ENCODE measurements at places on chromosomes 1 and 21.

DNA sequence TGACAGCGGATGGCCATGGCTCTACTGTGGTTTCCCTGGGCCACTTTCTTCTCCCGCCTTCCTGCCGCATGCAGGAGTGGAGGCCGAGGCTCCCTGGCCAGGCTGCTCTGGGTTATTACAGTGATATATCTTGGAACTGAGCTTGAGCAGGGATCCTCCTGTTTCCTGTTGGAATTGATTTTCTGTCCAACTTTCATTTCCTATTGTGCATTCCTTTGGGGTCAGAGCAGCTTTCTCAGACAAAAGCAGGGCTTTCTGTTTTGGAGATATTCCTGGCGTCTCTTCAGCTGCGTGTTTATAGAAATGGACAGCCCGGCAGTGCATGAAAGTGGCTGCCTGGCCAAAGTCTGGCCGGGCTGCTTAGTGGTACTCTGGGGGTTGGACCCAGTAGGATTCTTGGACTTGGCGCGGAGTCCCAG is 146.4 kb downstream of the KIF26B start:
- no peak for DNase-seq

- no peak for DNase-seq
These were observed 9.9 kb downstream of the TNN start for GRCh38 chr1:175077356-175078030.

- no peak for DNase-seq
These were observed 176.3 kb downstream of the PRDM16 start for GRCh38 chr1:3245344-3245743.

DNA sequence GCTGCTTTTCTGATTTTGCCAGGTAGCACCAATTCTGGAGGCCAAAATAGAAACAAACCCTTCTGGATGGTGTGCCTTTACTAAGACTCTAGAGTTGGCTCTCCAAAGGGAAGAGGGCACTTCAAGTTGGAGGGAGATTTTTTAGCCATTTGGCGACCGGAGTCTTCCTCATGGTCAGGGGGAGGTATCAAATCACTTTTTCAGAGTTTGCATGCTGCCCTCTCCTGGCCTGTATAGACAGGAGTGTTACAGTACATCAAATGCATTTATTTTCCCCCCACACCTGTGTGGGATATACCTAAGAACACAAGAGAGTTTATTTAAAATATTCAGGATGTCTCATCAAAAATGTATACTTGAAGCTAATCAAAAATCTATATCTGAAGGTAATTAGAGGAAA is 3.2 kb downstream of the GREM2 start:
- DNase-seq, result no peak

DNA sequence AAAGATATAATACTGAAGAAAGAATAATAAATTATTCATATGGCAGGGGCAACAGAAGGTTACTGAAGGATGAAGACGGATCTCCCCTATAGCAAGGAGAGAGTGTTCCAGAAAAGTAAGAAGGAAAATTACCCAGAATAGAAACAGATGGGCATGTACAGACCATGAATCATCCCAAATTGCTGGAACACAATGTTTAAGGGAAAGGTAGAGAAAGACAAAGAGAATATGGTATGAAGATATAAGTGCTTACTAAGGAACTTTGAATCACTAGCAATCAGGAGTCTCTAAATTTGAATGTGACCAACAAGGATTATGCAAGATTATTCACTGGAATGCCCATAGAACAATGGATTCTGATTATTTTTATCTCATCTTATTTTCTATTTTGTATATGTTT is 375.4 kb downstream of the COL11A1 start:
- no peak for DNase-seq

GRCh38 chr1:55580845-55581332 is 365.7 kb upstream of the USP24 start:
- no peak for DNase-seq

- no peak for DNase-seq
These were observed 19.4 kb downstream of the PTPRF start for GRCh38 chr1:43549921-43550597.

GRCh38 chr1:59043796-59044195 is 253.1 kb upstream of the FGGY start:
- DNase-seq, result no peak

DNA sequence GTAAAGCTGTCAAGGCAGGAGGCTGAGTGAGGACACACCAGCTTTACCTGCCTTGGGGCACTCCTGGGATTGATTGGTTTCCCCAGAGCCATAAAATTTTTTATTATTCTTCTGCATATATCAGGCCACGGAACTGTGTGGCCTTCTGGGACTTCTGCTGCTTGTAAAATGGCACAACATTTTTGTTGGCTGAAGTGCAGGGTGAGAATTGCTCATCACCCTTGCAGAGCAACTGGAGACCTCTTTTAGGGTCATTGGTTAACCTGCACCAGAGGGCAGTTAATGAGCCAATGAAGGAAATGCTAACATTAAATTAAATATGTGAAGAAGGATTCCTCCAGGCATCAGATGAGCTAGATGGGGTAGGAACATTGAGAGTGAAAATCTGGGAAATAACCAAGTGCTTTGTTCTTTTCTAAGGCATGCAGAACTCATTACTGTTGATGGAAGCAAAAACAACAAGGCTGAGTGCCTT is 87.7 kb downstream of the LTN1 start:
- DNase-seq, result no peak

GRCh38 chr1:64923294-64923718 is 43.0 kb downstream of the JAK1 start:
- DNase-seq, result peak; percentile 30

GRCh38 chr1:77084457-77084856 is 134.8 kb downstream of the PIGK start:
- no peak for DNase-seq

GRCh38 chr1:17789926-17790325 is 34.8 kb downstream of the ACTL8 start:
- no peak for DNase-seq

- no peak for DNase-seq
These were observed 551.3 kb downstream of the KCNT2 start for GRCh38 chr1:196056966-196057365.

DNA sequence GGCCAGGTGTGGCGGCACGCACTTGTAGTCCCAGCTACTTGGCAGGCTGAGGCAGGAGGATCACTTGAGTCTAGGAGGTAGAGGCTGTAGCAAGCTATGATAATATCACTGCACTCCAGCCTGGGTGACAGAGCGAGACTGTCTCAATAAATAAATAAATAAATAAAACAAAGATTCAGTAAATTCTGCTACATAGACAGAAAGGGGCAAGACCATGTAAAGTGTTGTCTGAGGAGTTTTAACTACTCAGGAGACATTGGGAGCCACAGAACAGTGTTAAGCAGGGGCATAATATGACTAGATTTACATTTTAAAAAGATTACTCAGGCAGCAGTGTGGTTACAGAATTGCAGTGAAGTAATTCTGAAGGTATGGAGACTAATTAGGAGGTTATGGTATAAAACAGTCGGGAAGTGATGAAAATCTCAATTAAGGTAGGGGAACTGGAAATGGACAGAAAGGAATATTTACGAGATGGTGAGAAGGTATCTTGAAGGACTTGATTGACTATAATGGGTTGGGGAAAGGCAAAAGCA is 94.7 kb downstream of the ATP1B1 start:
- no peak for DNase-seq

- DNase-seq, result no peak
These were observed 2.6 kb downstream of the INAVA start for GRCh38 chr1:200897259-200897658.

- no peak for DNase-seq
These were observed 219.2 kb downstream of the RERE start for GRCh38 chr1:8598060-8598724.

GRCh38 chr1:22941257-22941656 is 31.4 kb downstream of the LACTBL1 start:
- DNase-seq, result no peak

DNA sequence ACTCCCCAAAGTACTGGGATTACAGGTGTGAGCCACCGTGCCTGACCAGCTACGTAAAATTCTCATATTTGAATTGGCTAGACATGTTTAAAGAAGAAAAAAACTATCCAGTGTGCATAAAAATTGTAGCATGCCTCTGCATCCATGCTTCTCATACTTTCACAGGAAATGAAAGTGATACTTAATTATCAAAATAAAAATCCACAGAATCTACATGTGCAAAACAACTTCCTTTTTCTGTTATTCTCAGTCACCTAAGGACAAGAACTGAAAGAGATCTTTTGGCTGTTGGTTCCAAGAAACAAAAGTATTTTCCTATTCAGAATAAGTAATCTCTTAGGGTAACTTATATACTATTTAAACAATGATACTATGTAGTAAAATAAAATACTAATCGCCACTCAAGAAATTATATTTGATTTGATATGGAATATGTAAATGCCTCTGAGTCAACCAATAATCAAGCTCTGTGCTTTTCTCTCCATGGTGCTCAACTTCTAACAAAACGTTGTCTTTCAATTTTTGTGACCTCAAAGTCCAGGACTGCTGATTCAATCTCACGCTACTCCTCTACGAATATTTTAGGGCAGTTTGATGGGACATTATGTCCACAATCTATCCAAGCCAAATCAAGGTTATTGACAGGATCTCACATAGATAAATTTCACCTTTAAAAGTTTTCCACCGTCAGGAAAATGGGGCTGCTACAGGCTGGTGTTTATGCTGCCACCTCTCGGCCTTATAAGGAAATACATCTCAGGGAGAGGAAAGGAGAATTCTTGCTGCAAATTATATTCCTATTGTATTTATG is 102.7 kb downstream of the ZNF281 start:
- no peak for DNase-seq

Data from activated CD4-positive, alpha-beta memory T cell treated with anti-CD3 and anti-CD28 coated beads, Interleukin-2, amount 10 ng/mL, durations not matched to agents 7 days and 5 days (primary cell).